ENCODE measurements at places on chromosomes 1 and 21.

DNA sequence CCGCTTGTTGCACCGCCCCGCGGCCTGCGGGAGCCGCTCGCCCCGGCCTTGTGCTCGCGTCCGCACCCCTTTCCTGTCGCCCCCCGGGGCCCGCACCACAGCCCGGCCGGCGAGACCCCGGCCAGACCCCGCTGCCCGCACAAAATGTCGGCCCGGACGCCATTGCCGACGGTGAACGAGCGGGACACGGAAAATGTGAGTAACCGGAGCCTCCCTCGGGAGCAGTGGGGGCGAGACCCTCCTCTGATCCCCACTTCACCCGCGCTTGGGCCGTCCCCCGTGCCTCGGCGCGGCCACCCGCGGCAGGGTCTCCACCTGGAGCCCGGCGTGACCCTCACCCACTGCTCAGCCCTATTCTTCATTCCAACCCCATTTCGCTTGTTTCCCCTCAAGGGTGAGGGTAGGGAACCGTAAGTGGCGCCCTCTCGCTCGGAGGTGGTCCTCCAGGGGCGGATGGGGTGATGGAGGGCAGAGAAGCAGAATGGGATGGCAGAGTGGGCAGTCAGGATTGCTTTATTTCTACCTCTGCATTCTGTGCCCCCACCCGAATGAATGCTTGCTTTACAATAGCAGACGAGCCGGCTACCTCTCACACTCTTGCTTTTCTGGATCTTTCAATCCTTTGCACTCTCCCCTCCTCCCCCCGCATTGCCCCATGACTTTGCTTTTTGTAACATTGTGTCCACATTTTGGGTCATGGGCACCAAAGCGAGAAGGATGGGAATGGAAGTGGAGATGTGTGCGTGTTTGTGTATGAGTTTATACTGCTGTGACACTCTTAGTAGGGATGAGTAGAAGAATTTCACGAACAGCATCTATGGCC, 954 bp downstream of the MARK1 start:
- peak; percentile 65 for DNase-seq

- no peak for DNase-seq
Measured at GRCh38 chr1:114081437-114082303, 72.0 kb downstream of the SYT6 start.

DNA sequence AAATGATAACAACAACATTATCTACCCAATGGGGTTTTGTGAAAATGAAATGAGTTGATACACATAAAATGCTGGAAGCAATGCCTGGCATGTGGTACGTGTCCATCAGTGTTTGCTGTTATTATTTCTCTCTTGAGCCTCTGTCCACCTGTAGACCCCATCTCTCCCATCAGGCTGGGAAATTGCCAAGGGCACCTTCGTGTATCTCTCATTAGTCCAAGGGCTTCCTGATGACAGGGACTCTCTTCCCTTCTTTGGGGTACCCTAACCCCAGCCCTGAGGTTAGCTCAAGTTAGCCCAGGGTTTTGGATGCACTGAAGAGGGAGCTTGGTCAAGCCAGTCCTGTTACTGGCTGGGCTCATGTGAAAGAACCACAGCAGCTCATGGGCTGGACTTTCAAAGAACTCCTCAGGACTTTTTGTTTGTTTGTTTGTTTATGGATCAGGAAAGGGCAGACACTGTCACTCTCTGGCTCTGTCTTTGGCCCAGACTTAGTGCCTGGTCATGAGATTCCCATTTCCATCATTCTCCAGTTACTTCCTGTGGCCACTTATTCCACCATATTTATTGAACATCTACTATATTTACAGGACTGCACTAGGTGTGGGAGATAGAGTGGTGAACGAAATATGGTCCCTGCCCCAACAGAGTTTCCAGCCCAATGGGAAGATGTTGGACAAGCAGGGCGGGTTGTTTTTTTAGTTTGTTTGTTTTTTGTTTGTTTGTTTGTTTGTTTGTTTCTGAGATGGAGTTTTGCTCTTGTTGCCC, 57.4 kb downstream of the NAV1 start:
- DNase-seq, result no peak

GRCh38 chr1:111212634-111213335, 12.3 kb upstream of the DENND2D start:
- no peak for DNase-seq

- DNase-seq, result no peak
Measured at GRCh38 chr1:2403273-2403672, 9.1 kb downstream of the PEX10 start.

GRCh38 chr21:36706482-36706852, 7.6 kb downstream of the SIM2 start:
- DNase-seq, result no peak

GRCh38 chr1:201268604-201269151, 14.6 kb upstream of the PKP1 start:
- DNase-seq, result peak; percentile 74

DNA sequence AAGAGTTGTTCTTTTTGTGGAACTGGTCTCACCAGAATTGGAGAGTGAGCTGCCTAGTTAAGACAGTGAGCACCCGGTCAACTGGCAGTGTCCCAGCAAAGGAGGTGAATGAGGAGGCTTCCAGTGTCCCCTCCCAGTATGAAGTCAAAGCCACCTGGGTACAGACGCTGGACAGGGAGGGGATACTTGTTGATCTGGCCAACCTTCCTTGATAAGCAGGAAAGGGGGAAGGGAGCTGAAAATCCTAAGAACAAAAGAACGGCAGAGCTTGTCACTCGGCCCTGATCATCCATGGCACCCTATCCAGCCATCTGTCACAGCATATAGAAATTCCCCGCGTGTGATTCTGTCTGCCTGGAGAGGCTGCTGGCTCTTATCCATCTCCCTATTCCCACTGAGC, 91.5 kb downstream of the SSBP3 start:
- peak; percentile 87 for DNase-seq

DNA sequence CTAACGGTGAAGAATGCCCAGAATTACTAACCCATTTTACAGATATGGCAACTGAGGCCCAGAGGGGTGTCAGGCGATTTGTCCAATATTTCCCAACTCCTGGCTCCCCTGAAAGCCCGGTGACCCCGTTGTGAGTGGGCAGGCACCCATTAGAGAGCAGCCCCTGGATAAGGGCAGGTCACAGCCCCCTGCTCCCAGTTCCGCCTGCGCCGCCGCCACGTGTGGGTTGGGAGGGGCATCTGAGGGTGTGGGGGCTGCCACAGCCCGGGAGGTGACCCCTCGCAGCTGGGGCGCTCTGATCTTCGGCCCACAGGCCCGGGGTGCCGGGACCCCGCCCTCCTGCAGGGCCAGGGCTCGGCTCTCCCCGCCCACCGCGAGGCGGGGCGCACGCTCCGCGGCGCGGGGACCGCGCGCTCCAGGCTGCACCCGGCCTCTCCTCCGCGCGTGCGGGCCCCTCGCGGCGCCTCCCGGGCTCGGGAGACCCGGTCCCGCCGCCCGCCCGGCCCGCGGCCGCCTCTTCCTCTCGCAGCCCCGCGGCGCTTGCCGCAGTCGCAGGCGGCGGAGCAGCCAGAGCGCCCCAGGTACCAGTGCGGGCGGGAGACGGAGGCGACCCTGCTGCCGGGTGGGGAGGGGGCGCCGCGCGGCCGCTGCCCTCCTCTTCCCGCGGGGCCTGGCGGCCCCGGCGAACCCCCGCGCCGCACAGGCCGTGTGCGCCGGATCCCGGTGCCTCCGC, at the start of gene HTR6:
Gene HTR6, plus strand, starts transcription at position 423 of the 733 bp plus-strand sequence. CDS start 879 bp downstream, outside the sequence.
- DNase-seq, result no peak

DNA sequence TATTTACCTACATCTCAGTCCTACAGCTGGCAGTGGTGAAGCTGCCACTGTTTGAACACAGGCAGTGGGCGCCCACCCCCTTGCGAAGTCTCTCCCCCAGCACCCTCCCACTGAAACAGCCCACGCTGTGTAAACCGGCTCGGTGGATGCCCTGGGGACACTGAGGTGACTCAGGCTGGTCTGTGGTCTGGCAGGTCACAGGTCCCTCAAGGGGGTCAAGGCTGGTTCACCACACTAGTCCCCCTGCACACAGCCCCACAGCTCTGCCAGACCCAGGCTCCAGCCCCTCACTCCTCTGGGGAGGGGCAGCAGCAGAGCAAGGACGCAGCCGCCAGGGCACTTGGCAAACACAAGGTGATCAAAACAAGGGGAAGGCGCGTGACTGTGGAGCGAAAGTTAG, 7.6 kb downstream of the CHD5 start:
- DNase-seq, result no peak

- DNase-seq, result peak; percentile 20
Measured at GRCh38 chr1:175317309-175317708, 124.7 kb upstream of the KIAA0040 start.

GRCh38 chr1:244918421-244919319, 54.3 kb upstream of the HNRNPU start:
- DNase-seq, result peak; percentile 78

DNA sequence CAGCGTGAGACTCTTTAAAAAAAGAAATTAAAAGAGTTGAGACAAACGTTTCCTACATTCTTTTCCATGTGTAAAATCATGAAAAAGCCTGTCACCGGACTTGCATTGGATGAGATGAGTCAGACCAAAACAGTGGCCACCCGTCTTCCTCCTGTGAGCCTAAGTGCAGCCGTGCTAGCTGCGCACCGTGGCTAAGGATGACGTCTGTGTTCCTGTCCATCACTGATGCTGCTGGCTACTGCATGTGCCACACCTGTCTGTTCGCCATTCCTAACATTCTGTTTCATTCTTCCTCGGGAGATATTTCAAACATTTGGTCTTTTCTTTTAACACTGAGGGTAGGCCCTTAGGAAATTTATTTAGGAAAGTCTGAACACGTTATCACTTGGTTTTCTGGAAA, 31.2 kb downstream of the IFNAR1 start:
- no peak for DNase-seq

- no peak for DNase-seq
Measured at GRCh38 chr1:46013581-46013980, 118.8 kb downstream of the PIK3R3 start.

- DNase-seq, result no peak
Measured at GRCh38 chr1:106921186-106921585, 135.3 kb upstream of the PRMT6 start.

DNA sequence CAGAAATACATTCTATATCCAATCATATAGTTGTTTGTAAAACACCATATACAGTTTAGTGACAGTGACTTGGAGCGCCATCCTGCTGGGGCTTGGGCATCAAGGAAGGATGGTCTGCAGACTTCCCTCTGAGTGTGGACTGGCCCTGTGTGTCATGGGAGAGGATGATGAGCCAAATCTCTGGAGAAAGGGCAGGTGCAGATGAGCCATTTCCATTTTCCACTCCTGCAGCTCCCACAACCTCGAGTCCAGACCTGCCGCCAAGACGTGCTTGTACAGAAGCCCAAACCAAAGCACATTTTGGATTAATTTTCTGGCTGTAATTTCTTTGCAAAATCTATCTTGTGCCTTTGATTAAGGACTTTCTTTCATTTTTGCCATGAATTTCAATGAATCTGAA, 48.3 kb upstream of the SLC22A15 start:
- DNase-seq, result no peak

GRCh38 chr1:164748253-164748899, 189.4 kb downstream of the PBX1 start:
- no peak for DNase-seq

GRCh38 chr1:220451532-220451931, 76.4 kb upstream of the MARK1 start:
- DNase-seq, result no peak

GRCh38 chr1:210855440-210855839, 278.5 kb downstream of the KCNH1 start:
- DNase-seq, result no peak

DNA sequence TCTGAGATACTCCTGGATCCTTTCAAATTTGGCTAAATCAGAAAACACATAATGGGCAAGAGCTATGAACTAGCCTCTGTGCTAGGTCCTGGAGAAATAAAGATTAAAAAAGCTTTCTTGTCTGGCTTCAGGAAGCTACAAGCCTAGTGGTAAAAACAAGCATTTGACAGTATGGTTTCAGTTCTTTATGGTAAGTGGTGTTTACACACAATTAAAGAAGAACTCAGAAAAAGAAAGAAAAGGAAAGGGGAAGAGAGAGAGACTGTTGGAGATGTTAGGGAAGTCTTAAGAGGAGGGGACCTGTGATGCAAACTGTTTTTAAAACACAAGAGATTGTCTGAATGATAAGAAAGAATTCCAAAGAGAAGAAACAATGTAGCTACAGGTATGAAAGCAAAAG, 1.8 kb downstream of the OR10J1 start:
- no peak for DNase-seq

DNA sequence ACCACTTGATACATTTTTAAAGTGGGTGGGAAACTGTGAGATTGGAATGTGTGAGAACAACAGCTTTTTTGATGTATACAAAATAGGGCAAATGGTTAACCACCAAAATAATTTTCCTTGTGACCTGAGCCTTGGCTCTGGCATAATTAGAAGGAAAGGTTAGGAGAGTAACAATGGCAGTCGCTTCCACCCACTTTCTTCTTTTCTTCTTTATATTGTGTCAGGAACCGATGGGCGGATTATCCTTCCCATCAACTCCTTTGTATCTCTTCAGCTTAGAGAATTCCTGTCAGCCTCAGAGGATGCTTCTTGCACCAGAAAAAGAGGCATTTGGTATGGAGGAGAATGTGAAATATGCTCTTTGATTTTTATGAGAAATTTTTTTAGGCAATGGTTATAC, 90.6 kb downstream of the SDCCAG8 start:
- no peak for DNase-seq

DNA sequence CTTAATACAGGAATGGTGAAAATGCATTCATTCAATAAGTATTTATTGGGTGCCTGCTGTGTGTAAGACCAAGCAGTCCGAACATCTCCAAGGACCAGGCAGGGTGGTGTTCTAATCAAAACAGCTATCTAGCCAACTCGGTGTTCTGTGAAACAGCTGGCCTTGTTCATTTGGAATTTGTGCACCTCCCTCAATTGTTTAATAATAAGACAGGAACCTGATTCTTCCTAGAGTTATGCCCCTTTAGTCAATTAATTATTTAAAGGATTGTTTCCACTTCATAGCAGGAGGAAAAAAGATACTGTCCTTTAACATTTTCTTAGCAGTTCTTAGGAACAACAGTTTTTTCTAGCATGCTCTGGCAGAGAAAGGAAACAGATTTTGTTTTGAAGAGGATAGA, 30.4 kb downstream of the S100A10 start:
- DNase-seq, result no peak

- DNase-seq, result peak; percentile 70
Measured at GRCh38 chr1:85494074-85494903, 29.3 kb upstream of the DDAH1 start.

GRCh38 chr21:38438462-38438893, 59.8 kb downstream of the ERG start:
- DNase-seq, result no peak

GRCh38 chr1:225909477-225909876, 14.6 kb downstream of the PYCR2 start:
- DNase-seq, result no peak

GRCh38 chr1:55010887-55011217, 12.1 kb downstream of the BSND start:
- no peak for DNase-seq

- DNase-seq, result peak; percentile 94
Measured at GRCh38 chr21:21188513-21189195, 190.4 kb downstream of the NCAM2 start.

DNA sequence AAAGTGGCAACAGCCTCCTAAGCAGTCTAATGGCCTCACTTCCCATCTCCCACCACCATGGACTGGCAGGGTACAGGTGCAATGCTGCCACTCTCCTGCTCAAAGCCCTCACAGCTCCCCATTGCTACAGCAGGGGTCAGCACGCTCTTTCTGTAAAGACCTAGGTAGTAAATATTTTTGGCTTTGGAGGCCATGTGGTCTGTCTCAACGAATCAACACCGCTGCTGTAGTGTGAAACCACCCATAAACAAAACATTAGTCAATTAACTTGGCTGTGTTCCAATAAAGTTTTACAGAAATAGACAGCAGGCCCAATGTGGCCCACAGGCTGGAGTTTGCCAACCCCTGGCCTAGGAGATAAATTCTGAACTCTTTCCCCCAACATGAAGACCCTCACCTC, 44.6 kb upstream of the TMEM125 start:
- DNase-seq, result no peak

Data from NCI-H69 (cell line).